Panc1 (cell line): ENCODE measurements at places on chromosomes 12 and 14.

- no peak for DNase-seq
Measured at GRCh38 chr12:92574911-92575570, 127.7 kb upstream of the PLEKHG7 start.

GRCh38 chr14:63448841-63449240 is 94.3 kb downstream of the PPP2R5E start:
- DNase-seq, result no peak

- DNase-seq, result no peak
Measured at GRCh38 chr14:102187044-102187443, 47.3 kb downstream of the WDR20 start.

DNA sequence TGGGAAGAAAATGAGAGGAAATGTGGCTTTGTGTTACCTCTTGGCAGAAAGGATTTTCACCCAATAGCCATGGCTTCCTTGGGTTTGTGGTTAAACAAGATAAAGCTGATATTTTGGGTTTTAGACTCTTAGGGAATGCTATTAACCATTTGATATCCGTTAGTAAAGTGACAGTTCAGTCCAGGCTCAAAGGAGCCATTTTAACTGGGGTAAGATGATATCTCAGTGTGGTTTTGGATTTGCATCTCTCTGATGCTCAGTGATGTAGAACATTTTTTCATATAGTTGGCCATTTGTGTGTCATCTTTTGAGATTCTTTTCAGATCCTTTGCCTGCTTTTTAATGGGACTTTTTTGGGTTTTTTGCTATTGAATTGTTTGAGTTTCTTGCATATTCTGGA is 30.1 kb downstream of the IFT43 start:
- no peak for DNase-seq

- no peak for DNase-seq
Measured at GRCh38 chr12:107207931-107208525, 114.7 kb upstream of the CRY1 start.

- DNase-seq, result no peak
Measured at GRCh38 chr12:25311506-25311905, 60.8 kb upstream of the KRAS start.

DNA sequence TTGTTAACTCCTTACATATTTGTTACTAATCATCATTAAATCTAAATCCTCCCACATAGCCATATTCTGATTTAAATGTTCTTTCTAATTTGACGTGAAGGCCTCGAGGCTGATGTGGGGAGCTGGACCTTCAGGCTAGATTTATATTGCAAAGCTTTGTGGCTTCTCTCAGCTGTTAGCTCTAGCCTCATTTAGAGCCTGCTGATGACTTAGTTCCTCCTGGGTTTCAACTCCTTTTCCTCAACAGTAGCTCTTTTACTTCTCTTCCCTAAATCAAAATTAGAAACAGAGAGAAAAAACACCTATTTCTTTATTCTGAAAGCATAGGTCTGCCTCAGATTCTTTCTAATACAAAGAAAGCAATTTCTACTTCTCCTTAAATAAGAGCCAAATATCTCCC is 477.5 kb upstream of the CCDC196 start:
- DNase-seq, result no peak

- DNase-seq, result no peak
Measured at GRCh38 chr14:23544511-23545447, 6.8 kb downstream of the ZFHX2 start.

DNA sequence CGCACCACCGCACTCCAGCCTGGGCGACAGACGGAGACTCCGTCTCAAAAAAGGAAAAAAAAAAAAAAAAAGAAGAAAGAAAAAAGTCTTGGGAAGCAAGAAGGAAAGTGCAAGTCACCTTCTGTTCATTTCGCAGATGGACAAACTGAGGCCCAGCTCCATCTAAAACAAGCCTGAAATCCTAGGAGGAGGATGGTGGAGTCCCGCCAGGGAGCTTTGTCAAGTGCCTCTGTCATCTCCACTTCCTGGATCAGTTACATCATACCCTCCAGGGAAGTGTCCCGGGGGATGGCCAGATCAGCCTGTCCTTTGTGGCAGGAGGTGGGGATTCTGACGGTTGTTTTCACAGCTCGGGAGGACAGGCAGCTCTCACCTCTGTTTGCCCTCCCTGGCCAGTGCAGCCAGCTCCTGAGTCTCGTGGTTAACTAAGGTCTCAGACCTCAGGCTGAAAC is 8.7 kb upstream of the SDSL start:
- no peak for DNase-seq

- DNase-seq, result no peak
Measured at GRCh38 chr14:89787525-89787924, 167.0 kb downstream of the EFCAB11 start.

- DNase-seq, result no peak
Measured at GRCh38 chr12:94103986-94104385, 44.4 kb upstream of the PLXNC1 start.

DNA sequence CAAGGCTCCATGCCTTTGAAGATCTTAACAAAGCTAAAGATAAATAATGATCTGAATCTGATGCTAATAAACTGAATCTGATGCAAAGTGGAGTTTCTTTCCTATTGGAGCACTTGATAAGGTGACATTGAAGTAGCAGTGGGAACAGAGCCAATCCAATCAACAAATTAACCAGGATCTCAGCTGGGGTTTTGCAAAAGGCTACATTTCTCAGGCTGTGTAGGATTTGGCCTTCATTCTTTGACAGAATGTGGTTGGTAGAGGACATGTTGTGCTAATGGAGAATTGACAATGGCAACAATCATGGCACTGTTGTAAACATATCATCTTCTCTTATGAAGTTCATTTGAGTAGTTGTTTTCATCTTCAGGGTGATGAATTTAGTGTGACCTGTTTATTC is 164.9 kb downstream of the CCDC91 start:
- DNase-seq, result no peak

- no peak for DNase-seq
Measured at GRCh38 chr12:122895704-122896636, at the start of gene VPS37B. TSS of gene VPS37B (minus strand) at chr12:122896124. CDS start at chr12:122896062, 62 bp downstream.

GRCh38 chr12:81797100-81797499 is 38.0 kb upstream of the PPFIA2 start:
- no peak for DNase-seq

DNA sequence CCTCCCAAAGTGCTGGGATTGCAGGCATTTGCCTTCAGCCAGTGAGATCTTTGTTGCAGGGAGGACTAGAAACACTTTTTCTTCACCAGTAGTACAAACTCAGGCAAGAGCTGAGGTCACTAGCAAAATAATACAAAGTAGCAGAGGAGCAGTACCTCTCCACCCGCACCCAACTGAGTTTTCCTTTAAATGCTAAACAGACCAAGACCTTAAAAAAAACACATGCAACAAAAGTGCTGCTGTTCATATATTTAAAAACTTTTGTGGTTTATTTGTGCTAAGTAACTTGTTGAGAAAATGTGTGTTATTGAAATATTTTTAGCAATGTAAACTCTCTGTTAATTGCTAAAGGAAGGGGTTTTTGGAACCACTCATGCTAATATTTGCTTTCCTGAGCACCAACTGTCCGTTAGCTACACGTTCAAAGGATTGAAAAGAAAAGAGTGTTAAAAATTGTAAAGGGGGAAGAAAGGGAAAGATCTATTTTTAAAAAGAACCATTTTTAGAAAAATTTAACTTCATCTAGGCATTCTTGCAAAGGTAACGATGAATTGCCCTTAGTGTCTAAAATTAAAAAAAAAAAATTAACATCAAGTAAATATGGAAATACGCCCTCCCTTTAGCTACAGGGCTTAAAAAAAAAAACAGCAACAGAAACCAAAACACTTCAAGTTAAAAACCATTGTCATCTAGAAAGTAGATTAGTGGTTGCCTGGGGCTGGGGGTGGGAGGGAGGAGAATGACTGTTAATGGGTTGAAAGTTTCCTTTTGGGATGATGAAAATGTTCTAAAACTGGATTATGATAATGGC is 114.0 kb upstream of the KRAS start:
- DNase-seq, result no peak

GRCh38 chr14:56491299-56492285 is 88.0 kb upstream of the TMEM260 start:
- DNase-seq, result peak; percentile 35

DNA sequence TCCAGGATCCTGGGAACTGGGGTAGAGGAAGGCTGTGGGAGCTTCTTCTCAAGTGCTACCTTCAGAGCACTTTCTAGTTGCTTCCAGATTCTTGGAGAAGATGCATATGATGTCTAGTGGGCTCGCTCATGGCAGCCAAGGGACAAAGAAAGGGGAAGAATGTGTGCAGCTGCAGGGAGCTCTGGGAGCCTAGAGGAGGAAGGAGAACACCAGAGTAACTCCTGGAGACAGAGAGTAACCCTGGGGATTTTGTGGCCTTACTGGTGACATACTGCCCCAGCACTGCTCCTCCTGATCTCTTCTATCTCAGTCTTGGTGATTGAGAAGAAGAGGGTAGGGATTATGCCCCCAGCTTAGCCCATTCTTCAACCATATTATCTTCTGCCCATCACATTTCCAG is 10.3 kb upstream of the SP7 start:
- no peak for DNase-seq

- no peak for DNase-seq
Measured at GRCh38 chr12:104493496-104493895, 36.7 kb downstream of the CHST11 start.

DNA sequence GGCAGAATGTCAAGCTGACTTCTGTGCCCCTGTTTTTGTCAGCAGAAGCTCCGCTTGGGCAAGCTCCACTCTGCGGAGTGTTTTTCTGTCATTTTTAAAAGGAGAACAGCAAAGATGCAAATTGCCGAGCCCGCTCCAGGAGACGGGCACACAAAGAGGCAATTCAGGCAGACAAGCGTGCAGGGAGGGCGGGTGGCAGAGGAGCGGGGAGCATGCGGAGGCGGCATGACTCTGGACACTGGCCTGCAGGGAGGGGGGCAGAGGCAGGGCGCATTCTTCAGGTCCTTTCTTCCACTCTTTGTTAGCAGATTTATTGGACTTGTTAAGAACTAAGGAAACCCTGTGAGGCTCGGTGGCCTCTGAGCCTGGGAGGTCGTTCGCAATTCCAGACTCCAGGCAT is 187.3 kb upstream of the RMST start:
- no peak for DNase-seq

DNA sequence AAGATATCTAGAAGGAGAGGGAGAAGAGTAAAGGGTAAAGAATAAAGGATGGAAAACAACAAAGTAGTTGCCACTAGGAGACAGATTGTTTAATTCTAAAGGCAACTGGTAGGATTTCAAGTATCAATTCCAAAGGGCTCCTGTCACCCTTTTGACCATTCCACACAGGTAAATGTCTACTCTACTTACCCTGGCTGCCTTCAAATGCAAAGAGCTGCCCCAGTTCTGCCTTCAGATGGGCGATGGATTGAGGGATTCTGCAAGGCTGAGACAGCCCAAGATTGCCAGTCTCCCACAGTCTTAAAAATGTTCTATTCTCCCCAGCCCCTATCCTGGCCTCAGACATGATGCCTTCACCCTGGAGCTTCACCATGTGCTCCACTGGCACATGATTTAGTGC is 11.4 kb downstream of the KRT76 start:
- DNase-seq, result no peak

DNA sequence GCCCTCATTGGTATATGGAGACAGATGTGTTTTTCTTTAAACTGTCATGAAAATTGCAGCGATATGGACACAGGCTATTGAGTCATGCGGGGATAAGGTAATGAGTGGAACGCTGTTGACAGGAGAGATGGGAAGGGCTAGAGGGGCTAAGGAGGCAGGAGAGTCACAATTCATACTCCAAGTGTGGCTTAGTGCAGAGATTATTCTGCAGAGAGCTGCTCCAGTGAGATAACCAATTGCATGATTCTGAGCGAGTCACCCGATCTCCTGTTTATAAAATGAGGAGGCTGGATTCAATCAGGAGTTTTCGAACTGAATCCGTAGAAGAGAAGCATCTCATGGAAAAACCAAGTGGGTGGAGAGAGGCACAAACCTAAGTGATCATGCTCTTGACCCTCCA is 106.4 kb upstream of the PLEKHG7 start:
- DNase-seq, result no peak

- no peak for DNase-seq
Measured at GRCh38 chr12:23795494-23795893, 154.0 kb downstream of the SOX5 start.

- DNase-seq, result no peak
Measured at GRCh38 chr14:96205059-96205977, 679 bp downstream of the BDKRB2 start.

DNA sequence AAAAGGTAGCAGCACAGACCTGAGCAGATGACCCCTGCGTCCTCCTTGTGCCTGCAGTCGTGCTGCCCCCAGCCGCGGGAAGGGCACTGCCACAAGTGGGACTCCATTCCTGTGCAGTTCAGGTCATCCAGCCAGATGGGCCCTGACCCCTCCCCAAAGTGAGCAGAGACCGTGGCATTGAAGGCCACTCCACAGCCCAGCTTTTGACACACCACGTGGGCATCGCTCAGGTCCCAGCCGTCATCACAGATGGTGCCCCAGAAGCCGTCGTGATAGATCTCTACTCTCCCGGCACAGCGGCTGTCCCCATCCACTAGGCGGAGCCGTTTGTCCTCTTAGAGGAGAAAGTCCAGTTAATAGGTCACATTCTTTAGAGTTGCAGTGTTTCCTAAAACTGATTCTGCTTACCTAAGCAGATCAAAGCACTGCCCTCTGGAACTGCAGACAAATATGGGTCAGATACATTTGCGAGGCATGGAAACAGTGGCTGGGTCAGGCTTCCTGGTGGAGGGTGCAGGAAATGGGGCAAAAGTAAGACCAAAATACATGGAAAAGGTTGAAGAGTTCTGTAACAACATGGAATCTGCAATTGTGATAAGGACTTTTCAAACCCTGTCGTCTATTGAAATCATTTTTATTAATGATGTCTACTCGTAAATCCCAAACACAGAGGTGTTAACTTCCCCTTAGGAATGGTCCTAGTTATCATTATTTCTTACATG is 69.4 kb downstream of the CD163L1 start:
- DNase-seq, result peak; percentile 15

GRCh38 chr14:24234095-24235005 is 1.6 kb downstream of the GMPR2 start:
- DNase-seq, result no peak

DNA sequence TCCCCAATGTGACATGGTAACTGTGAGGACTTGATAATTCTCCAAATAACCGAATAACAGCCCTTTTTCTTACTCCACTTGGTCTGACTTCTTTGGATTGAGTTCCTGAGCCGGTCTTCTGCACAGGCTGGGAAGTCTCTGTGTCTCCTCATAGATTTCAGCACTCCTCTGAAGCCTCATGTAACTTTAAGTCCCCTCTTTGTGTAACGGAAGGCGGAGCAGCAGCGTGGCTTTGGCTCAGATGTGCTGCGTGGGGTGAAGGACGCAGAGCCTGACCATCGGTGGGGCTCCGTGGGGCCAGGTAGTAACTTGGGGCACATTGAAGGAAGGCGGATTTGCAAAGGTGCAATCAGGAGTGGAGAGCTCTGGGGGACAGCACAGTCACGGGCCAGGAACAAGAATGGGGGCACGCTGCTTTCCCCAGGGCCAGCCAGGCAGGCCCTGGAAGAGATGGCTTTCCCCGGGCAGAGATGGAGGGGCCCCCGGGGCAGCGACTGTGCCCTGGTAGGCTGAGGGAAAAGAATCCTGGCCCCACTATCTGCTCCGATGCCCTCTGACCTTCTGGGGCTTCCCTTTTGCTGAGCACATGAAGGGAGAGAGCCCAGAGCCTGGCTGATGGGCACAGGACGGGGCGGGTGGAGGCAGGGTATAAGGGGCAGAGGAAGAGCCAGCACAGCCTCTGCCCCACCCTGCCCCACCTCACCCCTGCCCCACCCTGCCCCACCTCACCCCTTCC is 56.9 kb downstream of the ADGRD1 start:
- DNase-seq, result no peak

- DNase-seq, result no peak
Measured at GRCh38 chr12:105060715-105061378, 23.4 kb downstream of the ALDH1L2 start.
